Neural cell (in vitro differentiated cells): ENCODE measurements at places on chromosomes 13 and 19. TPM values are rescaled to one million over a fixed set of nuclear protein-coding genes. Genes with fewer than 3 reads are reported as not detected.

The DNAAF3 gene
- polyA plus RNA-seq: 0.38 and 2.2 TPM in 2 replicates

The FUT1 gene
- 0.15 and 0.26 TPM in 2 replicates for polyA plus RNA-seq

The ZNF480 gene
- polyA plus RNA-seq: 7.7 and 18.0 TPM in 2 replicates

The WDR87 gene
- not detected in 2 replicates for polyA plus RNA-seq

The C1QTNF9 gene
- polyA plus RNA-seq: not detected in 2 replicates

The CD37 gene
- not detected in 2 replicates for polyA plus RNA-seq

The ZNF69 gene
- 14.4 and 23.1 TPM in 2 replicates for polyA plus RNA-seq

The UBE2L5 gene
- not detected in 2 replicates for polyA plus RNA-seq
